Karpas-422 (cell line): ENCODE measurements at places on chromosomes 5 and 9.

DNA sequence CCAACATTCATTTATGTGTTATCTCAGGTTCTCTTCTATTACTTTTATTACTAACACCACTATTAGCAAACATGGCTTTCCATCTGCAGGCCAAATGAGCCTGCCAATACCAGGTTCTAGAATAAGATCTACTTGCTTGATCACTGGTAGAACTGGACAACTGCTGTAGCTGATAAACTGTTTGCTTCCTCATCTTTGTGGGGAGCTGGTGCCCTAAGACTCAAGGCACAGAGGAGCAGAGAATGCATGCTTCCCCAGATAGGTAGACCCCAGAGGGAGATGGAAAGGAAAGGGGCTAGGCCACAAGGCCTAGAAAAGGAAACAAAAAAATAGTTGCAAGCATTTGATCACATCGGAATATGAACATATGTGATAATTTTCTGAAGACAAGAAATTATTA is 30.7 kb upstream of the AUH start:
- DNase-seq, result no peak

DNA sequence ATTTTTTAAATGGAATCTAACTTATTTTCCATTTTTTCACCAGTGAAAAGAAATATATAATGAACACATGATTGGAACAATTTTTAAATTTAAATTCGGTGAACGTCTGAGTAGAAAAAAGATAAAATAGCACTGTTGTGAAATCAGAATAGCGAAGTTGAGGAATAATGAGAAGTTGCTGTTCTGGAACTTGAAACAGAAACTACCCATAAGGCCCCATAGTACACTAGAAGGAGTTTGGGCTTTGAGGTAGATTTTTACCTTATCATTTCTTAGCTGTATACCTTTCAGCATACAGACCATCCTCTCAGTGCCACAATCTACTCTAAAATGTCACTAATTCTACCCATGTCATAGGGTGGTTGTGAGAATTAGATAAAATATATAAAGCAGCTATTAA is 35.1 kb downstream of the TDRD7 start:
- no peak for DNase-seq

GRCh38 chr5:75672616-75673015 is 44.6 kb downstream of the POC5 start:
- DNase-seq, result no peak

DNA sequence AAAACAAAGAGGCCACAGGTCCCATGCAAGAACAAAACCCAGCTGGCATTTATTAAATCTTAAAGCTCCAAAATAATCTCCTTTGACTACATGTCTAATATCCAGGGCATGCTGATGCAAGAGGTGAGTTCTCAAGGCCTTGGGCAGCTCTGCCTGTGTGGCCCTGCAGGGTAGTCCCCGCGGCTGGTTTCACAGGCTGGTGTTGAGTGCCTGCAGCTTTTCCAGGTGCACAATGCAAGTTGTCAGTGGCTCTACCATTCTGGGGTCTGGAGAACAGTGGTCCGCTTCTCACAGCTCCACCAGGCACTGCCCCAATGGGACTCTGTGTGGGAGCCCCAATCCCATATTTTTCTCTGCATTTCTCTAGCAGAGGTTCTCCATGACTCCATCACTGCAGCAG is 54.4 kb upstream of the HCN1 start:
- no peak for DNase-seq
